ENCODE measurements at places on chromosomes 16 and 17.

- no peak for DNase-seq
Measured at GRCh38 chr16:79104567-79104966, 496.0 kb downstream of the MAF start.

DNA sequence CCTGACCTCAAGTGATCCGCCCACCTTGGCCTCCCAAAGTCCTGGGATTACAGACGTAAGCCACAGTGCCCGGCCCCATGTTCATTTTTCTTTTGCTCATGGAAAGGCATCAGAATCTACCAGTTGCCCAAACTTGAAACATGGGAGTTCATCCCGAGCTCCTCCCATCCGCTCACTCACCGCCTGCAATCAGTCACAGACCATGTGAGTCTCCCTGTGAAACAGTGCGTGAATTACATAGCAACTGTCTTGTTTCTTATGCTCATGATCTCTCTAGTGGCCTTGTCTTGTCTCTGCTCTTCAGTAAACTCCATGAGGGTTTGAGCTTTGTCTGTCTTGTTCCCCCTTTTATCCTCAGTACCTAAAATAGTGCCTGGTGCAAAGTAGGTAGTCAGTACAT lies 52.1 kb upstream of the TNRC6A start:
- no peak for DNase-seq

- no peak for DNase-seq
Measured at GRCh38 chr16:80107900-80108299, 432.9 kb upstream of the DYNLRB2 start.

- DNase-seq, result no peak
Measured at GRCh38 chr17:40290629-40291280, 3.1 kb downstream of the CDC6 start.

DNA sequence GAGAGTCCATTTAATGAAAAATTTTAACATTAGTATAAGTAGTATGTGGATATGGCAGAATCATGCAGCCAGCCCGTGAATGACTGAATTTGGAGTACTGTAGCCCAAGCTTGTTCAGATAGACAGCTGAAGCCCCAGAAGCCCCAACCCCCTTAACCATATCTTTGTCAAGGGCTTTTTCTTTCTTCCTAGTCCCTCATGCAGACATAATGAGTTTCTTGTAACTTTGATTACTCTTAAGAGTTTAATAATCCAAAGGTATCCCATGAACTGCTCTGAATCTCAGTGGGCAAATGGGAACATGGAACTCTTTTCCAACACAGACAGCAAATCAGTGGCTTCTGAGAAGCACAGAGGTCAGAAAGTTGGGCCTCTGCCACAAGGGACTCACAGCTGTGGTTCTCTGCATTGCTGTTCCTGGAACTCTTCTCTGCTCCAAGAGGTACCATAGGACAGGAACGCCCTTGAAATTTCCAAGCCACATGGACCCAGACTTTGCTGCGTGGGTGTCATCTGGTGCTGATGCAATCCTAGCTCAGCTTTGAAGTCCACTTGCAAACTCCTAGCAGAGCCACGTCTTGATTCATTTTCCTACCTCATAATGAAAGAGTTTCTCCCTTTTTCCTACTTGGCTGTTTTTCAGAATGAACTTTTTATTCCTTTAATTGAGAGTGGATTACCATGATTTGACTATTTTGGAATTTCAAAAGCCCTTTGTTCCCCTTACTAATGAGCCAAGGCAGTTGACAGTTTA lies 18.1 kb downstream of the LYRM1 start:
- DNase-seq, result no peak

- DNase-seq, result no peak
Measured at GRCh38 chr16:58243528-58244004, 45.7 kb upstream of the CSNK2A2 start.

- DNase-seq, result no peak
Measured at GRCh38 chr16:65342231-65342866, 220.5 kb upstream of the CDH11 start.

DNA sequence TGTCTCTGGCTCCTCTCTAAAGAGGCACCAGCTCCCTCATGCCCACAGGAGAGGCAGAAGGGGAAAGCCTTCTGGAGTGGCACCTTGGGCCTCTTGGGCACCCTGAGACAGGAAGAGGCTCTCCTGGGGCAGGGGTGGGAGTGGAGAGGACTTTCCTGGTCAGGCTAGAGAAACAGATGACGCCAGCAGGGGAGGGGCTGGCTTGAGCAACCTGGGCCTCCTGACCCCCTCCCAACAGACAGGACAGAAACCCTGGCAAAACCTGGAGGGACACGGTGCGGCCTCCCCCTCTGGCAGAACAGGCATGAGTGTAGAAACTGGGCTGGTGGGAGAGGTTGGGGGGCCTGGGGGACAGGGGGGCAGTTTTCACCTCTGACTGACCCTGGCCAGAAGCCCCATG lies 6.1 kb downstream of the SMIM5 start:
- no peak for DNase-seq

DNA sequence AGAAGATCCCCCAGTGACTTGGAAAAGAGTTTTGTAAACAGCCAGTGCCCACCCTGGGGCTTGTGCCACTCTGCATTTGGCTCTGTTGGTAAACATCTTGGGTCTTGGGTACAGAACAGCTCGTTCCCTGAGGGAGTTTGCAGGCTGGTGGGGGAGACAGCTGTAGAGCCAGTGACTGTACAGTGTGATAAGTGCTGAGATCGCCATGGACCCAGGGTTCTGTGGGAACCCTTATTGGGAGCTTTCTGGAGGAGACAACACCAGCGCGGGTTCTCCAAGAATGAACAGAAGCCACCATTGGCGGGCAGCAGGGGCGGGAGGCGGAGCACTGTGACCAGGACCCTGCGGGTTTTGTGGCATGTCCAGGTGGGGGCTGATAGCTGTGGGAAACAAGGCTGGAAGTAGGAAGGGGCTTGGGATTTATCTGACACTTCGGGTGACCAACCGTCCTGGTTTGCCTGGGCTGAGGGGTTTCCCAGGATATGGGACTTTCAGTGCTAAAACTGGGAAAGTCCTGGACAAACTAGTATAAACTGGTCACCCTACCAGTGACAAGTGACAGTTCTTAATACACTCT lies 2.9 kb downstream of the CLEC16A start:
- no peak for DNase-seq

DNA sequence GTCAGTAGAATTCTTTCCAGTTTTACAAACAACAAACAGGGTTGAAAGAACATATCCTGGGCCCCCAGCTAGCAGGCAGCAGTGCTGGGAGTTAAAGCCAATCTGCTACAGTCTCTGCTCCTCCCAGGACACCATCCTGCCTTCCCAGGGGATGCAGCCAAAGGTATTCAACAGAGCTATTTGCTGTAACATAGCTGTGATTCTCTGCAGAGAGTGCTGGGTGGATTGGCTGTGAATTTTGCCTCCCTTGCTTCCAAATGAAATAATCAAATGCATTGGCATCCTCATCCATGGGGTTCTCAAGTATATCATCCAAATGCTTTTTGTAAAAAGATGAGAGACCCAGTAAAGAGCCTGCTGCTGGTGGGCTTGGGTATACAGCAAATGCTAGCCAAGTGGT lies 124.3 kb downstream of the NPIPB5 start:
- DNase-seq, result no peak

DNA sequence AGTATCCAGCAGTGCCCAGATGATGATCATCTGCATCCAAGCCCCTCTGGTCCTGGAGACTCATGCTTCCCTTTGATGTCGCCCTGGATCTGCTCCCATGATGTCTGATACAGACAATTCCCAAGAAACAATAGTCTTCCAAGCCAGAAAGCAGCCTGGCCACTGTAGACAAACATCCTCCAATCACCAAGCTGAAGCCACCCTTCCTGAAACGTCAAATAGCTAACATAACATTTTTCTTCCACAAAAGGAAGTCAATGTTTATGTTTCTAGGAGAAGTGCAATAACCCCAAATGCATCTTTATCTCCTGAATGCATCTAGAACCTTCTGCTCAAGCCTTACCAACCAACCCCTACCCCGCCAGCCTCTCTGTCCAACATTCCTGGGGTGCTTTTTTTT lies 1.2 kb upstream of the DPEP2 start:
- DNase-seq, result no peak

GRCh38 chr17:19345067-19345460 lies 17.5 kb downstream of the B9D1 start:
- no peak for DNase-seq

DNA sequence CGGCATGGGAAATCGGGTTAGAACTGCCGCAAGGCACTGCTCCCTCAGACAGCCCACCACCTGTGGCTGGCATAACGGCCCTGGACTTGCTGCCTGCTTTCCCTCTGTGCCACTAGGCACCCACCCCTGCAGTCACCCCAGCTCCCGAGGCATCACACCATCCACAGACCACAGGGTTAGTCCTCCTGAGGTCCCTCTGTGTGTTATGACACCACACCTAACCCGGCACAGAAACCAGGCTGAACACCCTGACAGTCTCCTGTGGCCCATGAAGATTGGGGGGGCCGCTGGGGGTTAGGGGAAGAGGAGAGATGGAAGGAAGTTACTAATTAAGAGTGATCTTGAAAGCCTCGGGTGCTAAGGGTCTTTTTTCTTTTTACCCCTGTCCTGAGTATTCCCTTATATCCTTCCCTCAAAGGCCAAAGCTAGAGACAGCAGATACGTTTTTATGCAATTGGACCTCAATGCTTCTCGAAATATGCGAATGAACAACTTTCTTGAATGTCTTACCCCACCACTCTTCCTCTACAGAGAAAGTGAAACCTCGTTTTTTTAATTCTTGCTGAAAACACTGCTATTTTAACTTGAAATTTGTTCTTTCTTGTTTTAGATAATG lies 7.0 kb downstream of the CYTH1 start:
- DNase-seq, result no peak

- DNase-seq, result no peak
Measured at GRCh38 chr17:32285306-32285705, 19.7 kb downstream of the RHBDL3 start.

DNA sequence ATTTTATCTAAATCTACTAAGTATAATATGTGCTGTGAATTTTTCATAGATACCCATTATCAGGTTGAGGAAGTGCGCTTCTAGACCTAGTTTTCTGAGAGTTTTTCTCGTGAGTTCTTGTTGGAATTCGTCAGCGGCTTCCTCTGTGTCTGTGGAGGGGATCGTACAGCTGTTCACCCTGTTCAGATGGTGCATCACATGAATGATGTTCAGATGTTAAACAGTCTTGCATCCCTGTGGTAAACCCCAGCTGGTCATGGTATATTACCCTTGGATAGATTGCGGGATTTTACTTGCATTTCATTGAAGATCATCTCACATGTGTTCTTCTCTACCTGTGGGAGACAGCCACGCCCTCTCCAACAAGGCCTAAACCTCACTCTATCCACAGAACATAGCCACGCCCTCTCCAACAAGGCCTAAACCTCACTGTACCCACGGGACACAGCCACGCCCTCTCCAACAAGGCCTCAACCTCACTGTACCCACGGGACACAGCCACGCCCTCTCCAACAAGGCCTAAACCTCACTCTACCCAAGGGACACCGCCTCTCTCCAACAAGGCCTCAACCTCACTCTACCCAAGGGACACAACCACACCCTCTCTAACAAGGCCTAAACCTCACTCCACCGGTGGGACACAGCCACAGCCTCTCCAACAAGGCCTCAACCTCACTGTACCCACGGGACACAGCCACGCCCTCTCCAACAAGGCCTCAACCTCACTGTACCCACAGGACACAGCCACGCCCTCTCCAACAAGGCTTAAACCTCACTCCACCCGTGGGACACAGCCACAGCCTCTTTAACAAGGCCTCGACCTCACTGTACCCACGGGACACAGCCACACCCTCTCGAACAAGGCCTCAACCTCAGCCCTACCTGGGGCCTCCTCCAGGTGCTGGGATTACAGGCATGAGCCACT lies 180.2 kb upstream of the CHMP6 start:
- DNase-seq, result no peak

All from vagina (tissue), 2 donors.